ENCODE measurements at places on chromosomes 7 and 10.
A peak's percentile ranks its signal among the peaks of the same experiment; 100 is the strongest.

GRCh38 chr10:122462533-122463465, 1.4 kb downstream of the HTRA1 start:
- H3K4me3 ChIP-seq, result peak overlapping the region; percentile 53
- peaks cover 20% of the 10 kb centered on the region for H3K4me1 ChIP-seq
- no peak overlapping the region for H3K27ac ChIP-seq
- peaks cover 19% of the 10 kb centered on the region for H3K27me3 ChIP-seq

DNA sequence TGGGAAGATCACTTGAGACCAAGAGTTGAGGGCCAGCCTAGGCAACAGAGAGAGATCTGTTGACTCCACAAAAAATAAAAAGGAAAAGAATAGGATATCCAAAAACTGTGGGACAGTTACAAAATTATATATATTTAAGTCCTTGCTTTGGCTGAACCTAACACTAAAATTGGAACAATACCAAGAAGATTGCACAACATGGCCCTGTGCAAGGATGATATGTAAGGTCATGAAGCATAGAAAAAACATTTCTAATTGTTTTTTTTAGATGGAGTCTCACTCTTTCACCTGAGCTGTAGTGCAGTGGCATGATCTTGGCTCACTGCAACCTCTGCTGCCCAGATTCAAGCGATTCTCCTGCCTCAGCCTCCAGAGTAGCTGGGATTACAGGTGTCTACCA, 139.0 kb downstream of the TPST1 start:
- no peak overlapping the region for H3K27ac ChIP-seq
- no peaks in the 10 kb centered on the region for H3K4me1 ChIP-seq
- H3K4me3 ChIP-seq, result no peak overlapping the region
- no peaks in the 10 kb centered on the region for H3K36me3 ChIP-seq

- H3K36me3 ChIP-seq, result peaks cover 33% of the 10 kb centered on the region
- DNase-seq, result no peak
- peak overlapping the region; percentile 44 for H3K27ac ChIP-seq
- peak overlapping the region; percentile 21 for H3K4me3 ChIP-seq
- no peaks in the 10 kb centered on the region for H3K27me3 ChIP-seq
These were observed 96.1 kb upstream of the ASAH2 start for GRCh38 chr10:50347394-50347802.

GRCh38 chr7:24502135-24502488, 71.1 kb upstream of the PALS2 start:
- no peak for DNase-seq
- no peaks in the 10 kb centered on the region for H3K4me1 ChIP-seq
- H3K4me3 ChIP-seq, result no peak overlapping the region
- H3K27me3 ChIP-seq, result peaks cover 2% of the 10 kb centered on the region

DNA sequence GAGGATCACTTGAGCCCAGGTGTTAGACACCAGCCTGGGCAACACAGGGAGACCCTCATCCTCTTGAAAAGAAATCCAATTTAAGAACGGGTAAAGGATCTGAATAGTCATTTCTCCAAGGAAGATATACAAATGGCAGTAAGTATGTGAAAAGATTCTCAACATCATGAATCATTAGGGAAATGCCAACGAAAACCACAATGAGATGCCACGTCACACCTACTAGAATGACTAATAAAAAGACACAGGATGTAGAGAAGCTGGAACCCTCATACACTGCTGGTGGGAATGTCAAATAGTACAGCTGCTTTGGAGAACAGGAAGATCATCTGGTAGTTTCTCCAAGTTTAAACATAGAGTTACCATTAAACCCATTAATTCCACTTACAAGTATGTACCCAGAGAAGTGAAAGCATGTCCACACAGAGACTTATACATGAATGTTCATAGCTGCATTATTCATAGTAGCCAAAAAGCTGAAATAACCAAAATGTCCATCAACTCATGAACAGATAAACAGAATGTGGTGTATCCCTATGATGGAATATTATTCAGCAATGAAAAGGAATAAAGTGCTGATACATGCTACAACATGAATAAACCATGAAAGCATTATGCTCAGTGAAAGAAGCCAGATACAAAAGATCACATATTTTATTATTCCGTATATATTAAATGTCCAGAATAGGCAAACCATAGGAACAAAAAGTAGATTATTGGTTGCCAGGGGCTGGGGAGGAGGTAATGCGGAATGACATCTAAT, 13.1 kb upstream of the ZMIZ2 start:
- no peaks in the 10 kb centered on the region for H3K36me3 ChIP-seq
- no peak overlapping the region for H3K27ac ChIP-seq
- H3K4me3 ChIP-seq, result no peak overlapping the region
- H3K27me3 ChIP-seq, result no peaks in the 10 kb centered on the region
